Stimulated activated CD8-positive, alpha-beta memory T cell treated with anti-CD3 and anti-CD28 coated beads, Interleukin-2, amount 100 ng/mL, for 48 hours (primary cell): ENCODE measurements at places on chromosomes 3 and 15.

- no peak for DNase-seq
Measured at GRCh38 chr15:85872125-85872524, 77.4 kb upstream of the KLHL25 start.

- DNase-seq: no peak
Measured at GRCh38 chr3:147404000-147404799, 2.1 kb downstream of the ZIC4 start.

GRCh38 chr3:35946854-35947515, 307.7 kb downstream of the ARPP21 start:
- DNase-seq: no peak

DNA sequence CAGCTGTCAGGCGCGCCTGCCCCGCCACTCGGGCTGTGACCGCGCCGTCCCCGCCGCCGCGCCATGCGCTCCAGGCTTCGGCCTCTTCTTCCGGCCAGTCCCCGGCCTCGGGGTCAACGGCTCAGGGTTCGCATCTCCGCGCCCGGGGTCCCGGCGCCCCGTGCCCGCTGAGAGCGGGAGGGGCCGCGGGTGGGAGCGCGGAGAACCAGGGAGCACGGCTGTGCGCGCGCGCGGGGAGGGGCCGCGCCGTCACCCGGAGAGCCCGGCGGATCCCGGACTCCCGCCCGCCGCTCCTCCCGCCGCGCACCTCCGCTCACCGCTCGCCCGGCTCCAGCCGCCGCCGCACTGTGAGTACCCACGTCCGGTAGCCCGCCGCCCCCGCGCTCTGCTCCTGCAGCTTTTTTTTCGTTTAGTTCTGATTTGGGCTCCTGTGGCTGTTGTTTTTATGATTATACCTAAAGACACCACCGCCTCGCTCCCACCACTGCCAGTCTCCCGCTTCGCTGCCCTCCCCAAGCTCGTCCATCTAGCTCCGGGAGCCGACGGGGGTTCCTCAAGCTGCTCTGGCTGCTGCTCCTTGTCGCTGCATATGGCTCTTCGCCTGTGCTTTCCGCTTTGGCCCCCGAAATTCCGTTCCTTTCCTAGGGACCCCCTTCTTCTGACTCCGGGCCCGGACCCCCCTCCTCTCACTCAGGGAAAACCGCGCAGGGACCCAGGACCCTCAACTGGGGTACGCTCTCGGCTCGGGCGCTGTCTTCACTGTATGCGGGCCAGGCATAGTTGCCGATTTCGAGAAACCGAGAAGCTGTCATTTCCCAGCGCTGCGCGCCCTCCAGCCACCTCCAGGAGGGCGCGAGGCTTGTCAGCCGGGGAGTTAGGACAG, 1.8 kb upstream of the SKOR1 start:
- no peak for DNase-seq
